Uterus (tissue), 4 donors: ENCODE measurements at places on chromosomes 6 and 20.

GRCh38 chr6:46926481-46926880 lies 4.7 kb upstream of the ADGRF5 start:
- no peak overlapping the region for H3K4me3 ChIP-seq
- H3K4me1 ChIP-seq: no peaks in the 10 kb centered on the region
- no peaks in the 10 kb centered on the region for H3K27me3 ChIP-seq
- peak overlapping the region; percentile 10 for H3K27ac ChIP-seq
- no peak for DNase-seq

GRCh38 chr6:156421933-156422332 lies 355.2 kb upstream of the ARID1B start:
- DNase-seq: no peak
- H3K4me3 ChIP-seq: no peak overlapping the region
- no peaks in the 10 kb centered on the region for H3K27me3 ChIP-seq
- no peaks in the 10 kb centered on the region for H3K4me1 ChIP-seq
- H3K36me3 ChIP-seq: no peaks in the 10 kb centered on the region
- no peak overlapping the region for H3K27ac ChIP-seq

DNA sequence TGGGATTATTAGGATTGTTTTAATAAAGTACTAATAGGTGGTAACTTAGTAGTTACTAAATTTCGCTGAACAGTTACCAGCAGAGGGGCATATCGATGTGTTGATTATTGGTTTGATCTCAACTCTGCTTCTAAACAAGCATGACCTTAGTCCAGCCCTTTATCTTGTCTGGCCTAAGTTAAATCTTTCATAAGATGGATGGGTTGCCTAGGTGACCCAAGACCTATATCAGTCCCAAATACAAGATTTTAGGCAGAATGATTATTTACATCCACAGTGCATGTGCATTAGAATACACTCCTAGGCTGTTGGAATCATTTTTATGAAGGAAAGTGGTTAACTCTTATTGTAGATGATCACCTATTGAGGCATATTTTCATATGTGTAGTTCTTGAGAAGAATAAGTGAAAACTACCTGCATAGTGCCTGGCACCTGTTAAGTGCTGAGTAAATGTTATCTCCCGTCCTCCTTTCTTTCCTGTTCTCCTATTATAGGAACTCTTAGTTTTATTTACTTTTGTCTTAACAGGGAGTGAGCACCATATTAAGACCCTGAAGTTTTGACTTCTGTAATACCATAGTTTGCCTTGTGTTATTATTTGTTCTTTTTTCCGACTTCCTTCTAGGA lies 1.1 kb downstream of the HSF2 start:
- peak overlapping the region; percentile 75 for H3K4me3 ChIP-seq
- no peaks in the 10 kb centered on the region for H3K27me3 ChIP-seq
- H3K36me3 ChIP-seq: no peaks in the 10 kb centered on the region
- H3K27ac ChIP-seq: no peak overlapping the region
- H3K4me1 ChIP-seq: peaks cover 3% of the 10 kb centered on the region

DNA sequence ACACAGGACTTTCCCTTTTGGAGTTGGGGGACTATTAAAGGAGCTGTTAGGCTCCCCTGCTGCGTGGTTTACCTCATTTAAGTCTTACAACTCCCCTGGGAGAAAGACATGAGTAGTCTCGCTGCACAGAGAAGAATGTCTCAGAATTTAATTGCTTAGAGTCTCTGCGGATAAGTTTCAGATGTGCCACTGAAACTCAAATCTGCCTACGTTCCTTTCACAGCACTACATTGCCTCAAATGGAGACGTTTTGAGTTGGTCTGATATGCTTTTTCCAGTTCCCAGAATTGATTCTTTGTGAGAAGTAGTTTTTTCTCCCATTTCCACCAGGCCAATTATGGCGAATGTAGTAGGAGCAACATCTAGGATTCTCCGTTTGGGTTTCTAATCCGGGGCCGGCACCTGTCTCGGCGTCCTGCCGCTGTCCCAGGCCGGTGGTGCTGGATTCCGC lies 532 bp upstream of the SLC35F1 start:
- H3K36me3 ChIP-seq: no peaks in the 10 kb centered on the region
- peaks cover 5% of the 10 kb centered on the region for H3K27me3 ChIP-seq
- DNase-seq: no peak
- no peaks in the 10 kb centered on the region for H3K4me1 ChIP-seq
- H3K4me3 ChIP-seq: peak overlapping the region; percentile 52
- no peak overlapping the region for H3K27ac ChIP-seq

- H3K36me3 ChIP-seq: no peaks in the 10 kb centered on the region
- H3K4me3 ChIP-seq: no peak overlapping the region
- no peak for DNase-seq
- H3K27ac ChIP-seq: no peak overlapping the region
- H3K4me1 ChIP-seq: no peaks in the 10 kb centered on the region
Observed at GRCh38 chr6:130922922-130923321, 95.7 kb downstream of the SMLR1 start.
